ENCODE measurements at places on chromosomes 1 and 21.

DNA sequence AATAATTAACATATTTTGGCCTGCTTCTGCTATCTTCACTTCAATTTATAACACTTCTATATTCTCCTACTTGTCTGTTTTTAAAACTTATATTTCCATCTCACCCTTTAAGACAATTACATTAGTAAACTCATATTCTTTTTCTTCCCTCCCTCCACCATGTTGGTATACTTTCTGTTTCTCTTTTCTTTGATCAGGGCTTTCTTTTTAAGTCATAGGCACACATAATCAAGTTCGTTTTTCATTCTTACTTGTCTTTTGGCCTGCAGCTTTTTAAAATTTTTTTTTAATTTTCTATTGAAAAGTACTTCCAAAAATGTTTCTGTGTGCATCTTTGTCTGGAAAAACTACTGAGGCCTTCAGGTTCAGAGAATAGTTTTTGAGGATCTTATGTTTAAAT is 2.3 kb downstream of the PYHIN1 start:
- no peak for DNase-seq

- DNase-seq: no peak
Measured at GRCh38 chr1:150765296-150765976, at the start of gene CTSS. CTSS (minus strand) TSS chr1:150765778; CDS start chr1:150764763, 1,015 bp downstream.

- DNase-seq: peak; percentile 55
Measured at GRCh38 chr1:31745096-31745945, 18.8 kb downstream of the ADGRB2 start.

- DNase-seq: peak; percentile 3
Measured at GRCh38 chr1:48109390-48110013, 112.3 kb upstream of the TRABD2B start.

GRCh38 chr1:32998997-32999396 is 34.4 kb upstream of the RNF19B start:
- DNase-seq: no peak

All from CD4-positive, alpha-beta T cell treated with Interleukin-6 for 4 hours (primary cell).